ENCODE measurements at places on chromosomes 3 and 15. TPM values are rescaled to one million over a fixed set of nuclear protein-coding genes. Genes with fewer than 3 reads are reported as not detected.

GRCh38 chr3:76834657-76835056, 205.2 kb upstream of the ROBO2 start:
- no peak for DNase-seq

DNA sequence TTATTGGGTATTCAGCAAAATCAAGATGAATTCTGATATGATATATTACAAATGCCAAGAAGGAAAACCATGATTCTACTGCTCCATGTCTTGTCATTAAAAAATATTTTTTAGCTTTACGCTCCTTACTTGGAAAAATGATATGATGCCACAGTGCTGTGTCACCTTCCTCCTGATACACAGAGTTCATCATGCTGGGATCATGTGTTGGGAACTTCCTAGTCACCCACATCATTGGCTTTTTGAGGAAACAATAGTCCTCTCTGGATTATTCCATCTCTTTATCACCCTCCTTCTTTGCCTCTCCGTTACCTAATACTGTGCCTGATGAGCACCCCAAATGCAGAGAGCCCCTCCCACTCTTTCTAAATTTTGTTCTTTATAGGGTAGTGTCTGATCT, 94.3 kb upstream of the PFN2 start:
- no peak for DNase-seq

DNA sequence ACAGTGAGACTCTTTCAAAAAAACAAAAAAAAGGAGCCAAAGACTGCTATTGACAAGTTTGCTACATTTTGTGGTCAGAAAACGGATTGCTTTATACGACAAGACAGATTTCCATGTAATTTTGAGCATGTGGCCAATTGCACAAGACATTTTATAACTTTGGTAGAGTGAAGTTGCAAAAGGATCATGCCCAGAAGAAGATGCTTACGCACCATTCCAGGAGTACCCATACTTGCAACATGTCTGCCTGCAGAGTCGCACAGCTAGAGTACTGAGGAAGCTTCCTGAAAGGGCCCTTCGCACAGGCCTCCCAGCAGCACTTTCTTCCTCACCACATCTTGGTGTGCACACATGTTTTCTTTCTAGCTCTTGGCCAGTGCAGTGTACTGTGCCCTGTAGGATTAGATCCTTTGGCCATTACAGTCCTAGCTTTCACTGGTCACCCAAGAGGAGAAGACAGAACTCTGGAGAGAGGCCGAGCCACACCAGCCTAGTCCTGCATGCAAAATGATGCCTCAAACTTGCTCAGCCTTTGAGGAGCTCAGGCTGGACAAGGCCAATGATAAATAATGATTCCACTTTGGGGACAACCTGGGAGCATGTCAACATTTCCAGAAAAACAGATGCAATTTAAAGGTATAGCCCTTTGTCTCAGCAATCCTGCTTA, 11.7 kb downstream of the CHDH start:
- no peak for DNase-seq

DNA sequence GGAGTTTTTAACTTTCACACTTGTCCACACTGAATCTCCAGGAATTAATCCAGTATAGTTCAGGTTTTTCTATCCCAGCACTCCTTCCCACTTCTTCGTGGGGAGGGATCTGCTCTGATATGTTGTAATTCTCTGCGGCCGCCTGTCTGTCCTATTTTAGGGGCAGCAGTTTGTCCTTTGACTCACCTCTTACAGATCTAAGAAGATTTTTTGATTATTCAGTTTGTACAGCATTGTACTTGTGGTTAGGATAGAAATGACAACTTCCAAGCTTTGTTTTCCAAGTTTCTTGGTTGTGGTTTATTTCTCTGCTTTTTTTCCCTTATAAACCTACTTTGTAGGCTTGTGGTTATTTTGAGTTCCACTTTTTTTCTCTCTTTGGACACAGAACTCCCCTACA, 601.7 kb downstream of the SI start:
- DNase-seq = no peak

PLA2G4E gene
- total RNA-seq = not detected

Data from RPMI7951 (cell line).